ENCODE measurements at places on chromosomes 12 and 14.

- DNase-seq: no peak
Observed at GRCh38 chr12:102479099-102479885, 1.1 kb downstream of the IGF1 start.

DNA sequence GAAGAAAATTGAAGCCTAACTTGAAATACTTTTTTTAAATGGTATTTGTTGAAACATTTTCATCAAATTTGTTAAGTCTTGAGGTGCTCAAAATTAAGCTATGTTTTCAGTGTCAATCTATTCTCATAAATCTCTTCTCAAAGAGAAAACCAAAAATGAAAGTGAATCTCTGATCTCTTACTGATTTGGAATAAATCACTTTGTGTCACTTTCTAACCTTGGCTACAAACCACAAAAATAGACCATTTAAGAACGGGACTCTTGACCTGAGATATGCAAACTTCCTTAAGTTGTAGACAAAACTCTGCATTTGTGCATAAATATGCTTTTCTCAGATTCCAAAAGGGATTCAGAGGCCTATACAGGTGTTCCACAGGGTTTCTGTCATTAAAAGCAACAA, 192.9 kb downstream of the SEC23A start:
- DNase-seq: no peak

DNA sequence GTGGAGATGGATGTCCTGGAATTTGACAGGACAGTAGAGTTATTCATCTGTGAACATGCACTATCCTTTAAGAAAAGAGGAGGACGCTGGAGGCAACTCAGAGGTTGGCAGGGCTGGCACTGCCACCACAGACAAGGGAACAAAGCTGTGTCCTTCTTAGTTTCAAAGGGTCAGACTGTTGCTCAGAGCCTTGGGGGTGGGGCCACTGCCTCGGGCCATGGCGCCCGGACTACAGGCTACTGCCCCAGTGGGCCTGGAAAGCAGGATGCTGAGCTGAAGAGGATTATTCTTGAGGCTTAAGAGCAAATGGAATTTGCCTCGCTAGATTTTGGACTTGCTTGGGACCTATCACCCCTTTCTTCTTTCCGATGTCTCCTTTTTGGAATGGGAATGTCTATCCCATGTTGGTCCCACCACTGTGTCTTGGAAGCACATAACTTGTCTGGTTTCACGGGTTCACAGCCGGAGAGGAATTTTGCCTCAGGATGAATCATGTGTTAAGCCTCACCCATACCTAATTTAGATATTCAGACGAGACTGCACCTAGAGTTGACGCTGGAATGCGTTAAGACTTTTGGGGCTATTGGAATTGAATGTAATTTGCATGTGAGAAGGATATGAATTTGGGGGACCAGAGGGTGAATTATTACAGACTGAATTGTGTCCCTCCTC, 114.8 kb upstream of the RFLNA start:
- no peak for DNase-seq

DNA sequence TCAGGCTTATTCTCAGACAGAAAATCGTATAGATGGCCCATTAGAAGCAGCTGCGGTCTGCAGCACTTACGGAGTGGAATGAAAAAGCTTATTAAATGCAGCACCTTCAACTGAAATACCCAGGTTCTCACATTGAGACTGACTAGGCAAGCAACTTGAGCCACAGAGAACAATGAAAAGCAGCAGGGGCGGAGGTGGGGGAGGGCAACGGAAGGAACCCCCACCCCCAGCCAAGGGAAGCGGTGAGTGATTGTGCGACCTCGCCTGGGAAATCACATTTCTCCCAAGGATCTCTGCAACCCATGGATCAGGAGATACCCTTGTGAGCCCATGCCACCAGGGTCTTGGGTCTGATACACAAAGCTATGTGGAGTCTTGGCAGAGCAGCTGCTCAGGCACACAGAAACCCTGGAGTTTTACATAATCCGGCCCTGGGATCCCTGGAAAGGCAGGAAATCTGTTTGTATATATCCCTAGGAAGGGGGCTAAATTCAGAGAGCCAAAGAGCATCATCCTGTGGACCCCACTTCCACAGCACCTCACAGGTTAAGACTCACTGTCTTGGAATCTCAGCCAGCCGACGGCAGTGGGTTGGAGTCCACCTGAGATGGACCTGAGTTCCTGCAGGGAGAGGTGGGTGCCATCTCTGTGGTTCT, 38.1 kb downstream of the PZP start:
- DNase-seq: peak; percentile 31

GRCh38 chr14:44995196-44995595, 33.2 kb downstream of the TOGARAM1 start:
- DNase-seq: no peak

- DNase-seq: peak; percentile 28
Observed at GRCh38 chr12:111788178-111788654, 21.5 kb downstream of the ALDH2 start.

GRCh38 chr14:87468531-87468930, 524.5 kb downstream of the GALC start:
- no peak for DNase-seq

- no peak for DNase-seq
Observed at GRCh38 chr14:90424686-90425372, 28.0 kb downstream of the CALM1 start.

DNA sequence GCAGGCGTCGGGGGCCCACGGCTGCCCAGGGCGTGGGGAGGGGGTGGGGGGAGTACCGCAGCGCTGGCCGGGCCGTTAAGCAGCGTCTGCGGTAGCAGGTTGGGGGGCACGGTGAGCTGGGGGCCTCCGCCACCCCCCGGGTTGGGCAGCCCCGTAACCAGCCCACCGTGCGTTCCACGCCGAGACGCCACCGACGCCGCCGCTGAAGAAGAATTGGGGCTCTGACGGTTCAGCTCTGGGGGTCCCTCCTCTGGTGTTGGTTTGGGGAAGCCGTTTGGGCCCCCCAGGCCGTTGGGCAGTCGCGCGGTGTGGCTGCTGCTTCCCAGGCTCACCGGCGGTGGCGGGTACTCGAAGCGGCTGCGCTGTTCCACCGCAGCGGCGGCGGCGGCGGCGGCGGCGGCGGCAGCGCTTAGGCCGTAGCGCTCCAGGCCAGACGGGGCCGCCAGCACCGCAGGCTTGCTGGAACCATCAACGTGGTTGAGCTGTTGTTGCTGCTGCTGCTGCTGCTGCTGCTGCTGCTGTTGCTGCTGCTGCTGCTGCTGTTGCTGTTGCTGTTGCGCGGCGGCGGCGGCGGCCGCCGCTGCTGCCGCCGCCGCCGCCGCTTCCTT, 1.5 kb downstream of the IRF2BPL start:
- peak; percentile 54 for DNase-seq

GRCh38 chr12:102618197-102618877, 138.0 kb upstream of the IGF1 start:
- no peak for DNase-seq
